CD8-positive, alpha-beta T cell (primary cell): ENCODE measurements at places on chromosomes 2 and 18.

- DNase-seq = no peak
These were observed 402.9 kb downstream of the TNS1 start for GRCh38 chr2:217599906-217600305.

- no peak for DNase-seq
These were observed 86.5 kb downstream of the INHBB start for GRCh38 chr2:120432293-120432975.

GRCh38 chr2:96897491-96898134, 27.7 kb upstream of the SEMA4C start:
- no peak for DNase-seq

DNA sequence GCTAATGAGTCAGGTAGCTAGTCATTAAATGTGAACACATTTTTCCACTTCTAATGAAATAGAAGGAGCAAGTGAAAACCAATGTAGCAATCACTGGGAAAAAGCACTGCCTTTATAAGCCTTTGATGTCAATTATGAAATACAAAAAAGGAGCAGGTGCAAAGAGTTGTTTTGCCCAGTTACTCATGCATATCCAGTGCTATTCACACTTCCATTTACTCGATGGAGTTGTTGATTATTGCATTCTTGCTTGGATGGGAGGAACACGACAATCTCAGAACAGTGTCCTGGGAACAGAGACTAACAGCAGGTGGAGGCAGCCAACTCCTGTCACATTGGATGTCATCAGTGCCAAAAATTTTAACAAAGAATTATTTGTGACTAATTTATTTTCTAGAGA, 372.5 kb downstream of the CBLN2 start:
- DNase-seq = no peak

- DNase-seq = no peak
These were observed 37.5 kb downstream of the MYT1L start for GRCh38 chr2:2293527-2294089.

DNA sequence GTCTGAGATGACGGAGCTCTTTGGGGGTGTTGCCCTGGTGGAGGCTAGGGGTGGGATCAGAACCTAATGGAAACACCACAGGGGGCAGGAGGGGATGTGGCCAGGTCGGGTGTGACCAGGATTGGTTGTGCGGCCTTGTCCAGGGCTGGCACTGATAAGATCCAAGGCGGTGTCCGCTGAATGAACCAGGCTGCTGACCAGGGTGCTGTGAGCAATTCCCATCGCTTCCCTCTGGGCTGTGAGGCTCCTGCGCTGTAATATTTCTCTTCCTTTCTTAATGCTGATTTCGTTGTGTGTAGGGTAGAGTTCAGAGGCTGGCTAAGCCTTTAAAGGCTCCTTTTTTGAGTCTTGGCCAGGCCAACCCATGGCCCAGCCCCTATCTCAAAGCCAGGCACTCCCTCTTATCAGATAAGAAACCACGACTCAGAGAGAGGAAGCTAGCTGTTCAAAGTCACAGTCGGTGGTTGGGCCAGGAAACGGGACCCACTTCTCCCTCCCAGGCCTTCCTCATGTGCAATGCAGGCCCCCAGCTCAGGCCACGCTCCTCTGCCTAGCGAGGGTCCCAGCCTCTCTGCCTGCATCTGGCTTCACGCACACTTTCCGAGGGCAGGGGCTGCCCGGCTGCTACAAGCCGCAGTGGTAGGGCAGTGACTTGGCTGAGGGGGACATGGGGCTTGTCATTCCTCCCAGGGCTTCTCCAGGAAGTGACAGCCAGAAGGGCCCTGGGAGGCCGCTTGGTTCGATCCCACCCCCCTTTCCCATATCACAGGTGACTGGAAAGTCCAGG, 26.0 kb upstream of the FOSL2 start:
- DNase-seq = peak; percentile 47

DNA sequence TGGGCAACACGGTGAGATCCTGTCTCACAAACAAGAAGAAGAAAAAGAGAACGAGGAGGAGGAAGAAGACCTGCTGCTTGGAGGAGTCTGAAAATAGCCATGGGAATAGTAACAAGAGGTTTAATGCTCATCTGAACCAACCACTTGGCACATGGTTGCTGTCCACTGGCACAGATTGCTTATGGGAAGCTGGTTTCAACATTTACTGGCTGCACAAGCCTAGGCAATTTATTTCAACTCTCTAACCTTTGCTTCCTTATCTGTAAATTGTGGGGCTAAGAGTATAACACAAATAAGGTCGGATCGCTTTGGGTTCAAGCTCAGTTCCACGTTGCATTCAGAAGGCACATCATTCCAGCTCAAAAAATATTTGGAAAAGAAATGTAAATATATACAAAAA, 14.2 kb upstream of the RHOB start:
- no peak for DNase-seq

GRCh38 chr2:157692768-157693167, 64.1 kb upstream of the ACVR1C start:
- no peak for DNase-seq

GRCh38 chr18:38961880-38962279, 1396.3 kb upstream of the CELF4 start:
- DNase-seq = no peak

- no peak for DNase-seq
These were observed 24.1 kb upstream of the NABP1 start for GRCh38 chr2:191653667-191654391.

GRCh38 chr2:138058427-138058826, 94.2 kb downstream of the HNMT start:
- no peak for DNase-seq

DNA sequence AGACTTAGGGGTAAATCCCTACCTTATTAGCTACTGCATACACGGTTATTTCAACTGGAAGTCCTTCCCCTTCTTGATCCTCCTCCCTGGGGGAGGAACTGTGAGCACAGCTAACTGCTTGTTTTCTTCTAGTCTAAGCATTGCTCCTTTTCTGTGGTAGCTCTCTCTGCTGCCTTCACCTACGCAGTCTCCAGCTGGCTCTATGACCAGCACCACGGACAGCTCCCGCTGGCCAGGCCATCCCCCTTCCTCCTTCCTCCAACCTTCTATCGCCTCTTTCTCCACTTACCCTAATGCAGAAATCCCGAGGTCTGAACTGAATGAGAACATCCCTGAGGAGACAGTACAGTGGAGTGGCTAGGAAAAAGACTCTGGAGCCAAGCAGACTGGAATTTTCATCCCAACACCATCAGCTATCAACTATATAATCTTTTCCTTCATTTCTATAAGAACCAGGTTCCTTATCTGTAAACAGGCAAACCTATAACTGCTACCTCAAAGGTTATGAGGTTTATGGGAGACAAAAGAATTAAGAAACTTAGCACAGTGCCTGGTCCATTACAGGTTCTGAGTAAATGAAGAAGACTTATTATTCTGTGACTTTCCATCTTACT, 4.7 kb upstream of the CFAP65 start:
- DNase-seq = no peak

- DNase-seq = no peak
These were observed 882 bp downstream of the PLA2R1 start for GRCh38 chr2:160061533-160061932.

- DNase-seq = no peak
These were observed 30.8 kb upstream of the ACYP2 start for GRCh38 chr2:54084600-54084999.

DNA sequence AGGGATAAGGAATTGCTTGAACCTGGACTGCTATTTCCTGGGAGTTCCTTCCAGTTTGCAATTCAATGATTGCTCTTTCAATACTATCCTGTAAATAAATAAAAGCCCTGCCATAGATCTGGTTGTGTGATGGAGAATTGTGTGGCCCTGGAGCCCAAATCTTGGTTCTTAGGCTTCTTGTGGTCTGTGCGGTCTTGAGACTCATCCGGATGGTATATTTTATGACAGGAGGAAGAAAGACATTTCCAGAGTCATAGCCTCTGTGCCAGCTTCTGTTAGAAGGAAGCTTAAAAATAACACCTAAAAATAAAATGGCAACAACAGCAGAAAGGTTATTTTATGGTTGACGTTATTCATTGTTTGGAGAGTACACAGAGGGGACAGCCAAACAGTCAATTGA, 137.7 kb downstream of the ABCA12 start:
- DNase-seq = no peak

DNA sequence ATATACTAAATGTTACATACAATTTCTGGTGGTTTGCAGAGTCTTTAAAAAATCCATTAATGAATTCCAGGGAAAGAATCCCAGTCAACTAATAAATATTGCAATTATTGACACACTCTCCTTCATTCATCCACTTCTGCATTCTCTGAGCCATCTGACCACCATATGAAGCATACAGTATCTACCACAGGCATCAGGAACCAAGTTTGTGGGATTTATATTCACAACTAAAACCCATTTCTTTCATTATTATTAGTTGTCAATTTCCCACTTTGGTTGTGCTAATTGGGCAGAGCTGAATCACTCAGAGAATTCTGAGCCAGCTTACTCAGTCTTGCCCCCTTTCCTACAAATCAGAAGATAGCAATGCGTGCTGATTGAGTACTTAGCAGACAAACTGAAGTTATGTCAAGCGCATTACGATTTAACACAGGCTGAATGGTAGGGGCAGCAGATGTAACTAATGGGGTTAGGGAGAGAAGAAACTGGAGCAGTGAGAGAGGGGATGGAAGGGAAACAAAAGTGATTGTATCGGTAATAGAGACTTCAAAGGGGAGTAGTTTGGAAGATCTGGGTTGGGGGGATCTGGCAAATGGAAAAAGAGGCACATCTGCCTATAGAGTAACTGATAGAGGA, 52.3 kb downstream of the ZEB2 start:
- DNase-seq = no peak

DNA sequence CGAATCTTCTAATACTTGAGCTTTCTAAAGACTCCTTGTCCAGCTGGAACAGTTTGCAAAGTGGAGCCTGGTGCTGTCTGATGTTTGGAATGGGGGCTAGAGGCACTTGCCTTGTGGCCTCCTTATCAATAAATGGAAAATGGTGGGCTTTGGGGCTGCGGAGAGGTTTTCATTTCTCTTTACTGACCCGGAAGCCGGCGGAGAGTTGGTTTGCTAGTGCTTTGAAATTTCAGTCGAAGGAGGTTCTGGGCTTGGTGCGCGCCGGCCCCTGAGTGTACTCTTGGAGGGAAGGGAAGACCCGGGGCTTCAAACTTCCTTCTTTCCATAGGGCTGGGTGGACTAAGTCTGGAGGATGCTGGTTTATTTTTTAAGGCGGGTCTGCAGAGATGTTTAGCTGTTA, 714 bp downstream of the RPIA start:
- peak; percentile 2 for DNase-seq

DNA sequence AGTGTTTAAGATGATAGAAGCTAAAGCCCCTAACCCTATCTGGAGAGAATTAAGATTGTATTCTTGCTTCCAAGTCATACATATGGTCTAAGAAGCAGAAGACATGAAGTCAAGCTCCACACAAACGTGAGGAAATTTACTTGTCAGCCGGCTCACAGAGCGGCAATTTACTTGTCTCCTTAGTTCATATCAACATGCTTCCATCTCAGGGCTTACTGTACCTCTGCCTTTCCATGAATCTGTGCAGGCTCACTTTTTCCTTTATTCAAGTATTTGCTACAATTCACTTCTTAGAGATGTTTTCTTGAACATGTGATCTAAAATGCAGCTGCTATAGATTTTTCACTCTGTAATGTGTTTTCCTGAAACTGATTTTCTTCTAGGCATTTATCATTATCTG, 1386.4 kb downstream of the LRP1B start:
- DNase-seq = no peak

GRCh38 chr2:233779722-233780121, 1.6 kb downstream of the MROH2A start:
- no peak for DNase-seq

DNA sequence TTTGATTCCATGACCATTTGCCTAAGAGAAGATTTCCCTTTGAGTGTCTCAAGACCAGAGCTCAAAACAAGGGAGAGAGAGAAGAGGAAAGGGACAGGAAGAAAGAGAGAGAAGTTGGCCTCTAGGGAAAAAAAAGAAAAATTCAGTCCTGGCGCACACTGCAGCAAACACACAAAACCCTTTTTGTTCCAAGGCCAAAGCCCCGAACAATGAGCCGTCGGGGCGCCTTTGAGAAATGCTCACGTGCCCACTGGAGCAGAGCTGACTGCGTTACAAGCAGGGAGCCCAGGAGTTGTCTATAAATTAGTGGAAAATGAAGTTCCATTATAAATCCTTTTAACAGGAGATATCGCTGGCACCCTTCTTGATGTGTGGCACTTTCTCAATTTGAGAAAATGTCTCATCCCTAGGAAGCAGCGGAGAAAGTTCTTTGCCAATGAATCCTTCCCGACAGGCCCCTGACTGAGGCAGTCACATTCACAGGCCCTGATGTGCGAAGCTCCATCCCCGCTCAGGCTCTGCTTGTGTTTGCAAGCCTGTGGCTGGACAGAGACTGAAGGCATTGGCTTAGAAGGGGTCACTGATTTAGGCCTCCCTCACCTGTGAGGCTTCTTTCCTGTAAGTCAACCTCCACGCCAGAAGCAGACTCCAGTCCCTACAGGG, 32.1 kb upstream of the NCKAP5 start:
- no peak for DNase-seq

- no peak for DNase-seq
These were observed 196.7 kb downstream of the SH3BP4 start for GRCh38 chr2:235148201-235149170.
